ENCODE measurements at places on chromosomes 7 and 10. TPM values are rescaled to one million over a fixed set of nuclear protein-coding genes. Genes with fewer than 3 reads are reported as not detected.

The NME8 gene
- not detected for total RNA-seq

The TACC2 gene
- total RNA-seq = 92.5 TPM

The AGAP3 gene
- 72.2 TPM for total RNA-seq

The PLEKHA1 gene
- 20.4 TPM for total RNA-seq

The HEPACAM2 gene
- not detected for total RNA-seq

The ERVW-1 gene
- total RNA-seq = not detected

The LAMB1 gene
- 132 TPM for total RNA-seq

The RTKN2 gene
- total RNA-seq = 0.58 TPM

The SMIM30 gene
- total RNA-seq = 34.0 TPM

The DYNC1I1 gene
- 0.20 TPM for total RNA-seq

The CALML5 gene
- not detected for total RNA-seq

The CHAT gene
- not detected for total RNA-seq

The STEAP1B gene
- total RNA-seq = not detected

The LSM8 gene
- total RNA-seq = 44.0 TPM

The WDFY4 gene
- total RNA-seq = not detected

The SKAP2 gene
- 19.0 TPM for total RNA-seq

The GIMAP4 gene
- total RNA-seq = not detected

The TRPV5 gene
- total RNA-seq = not detected

The CCZ1B gene
- total RNA-seq = 21.9 TPM

The PRSS37 gene
- total RNA-seq = not detected

The IFIT3 gene
- total RNA-seq = 7.0 TPM

The SDK1 gene
- 0.37 TPM for total RNA-seq

The TMEM178B gene
- 1.1 TPM for total RNA-seq

The ACBD7 gene
- total RNA-seq = 1.0 TPM

The CHST3 gene
- total RNA-seq = 32.7 TPM

The LRIT1 gene
- total RNA-seq = not detected

The AKR1B1 gene
- 2,714 TPM for total RNA-seq

The SMO gene
- total RNA-seq = 13.8 TPM

The SPDYE9 gene
- total RNA-seq = not detected

The SPACDR gene
- total RNA-seq = 0.73 TPM

The ICA1 gene
- 0.85 TPM for total RNA-seq

The PDLIM1 gene
- 155 TPM for total RNA-seq

The ZNF775 gene
- 3.8 TPM for total RNA-seq

The TMEM273 gene
- total RNA-seq = not detected

The ZSWIM8 gene
- total RNA-seq = 40.5 TPM

The FAM180A gene
- not detected for total RNA-seq

The OR2A1 gene
- not detected for total RNA-seq

The PPP1R17 gene
- total RNA-seq = not detected

The CYP26C1 gene
- total RNA-seq = not detected

The PNLIPRP2 gene
- not detected for total RNA-seq
